ENCODE measurements at places on chromosomes 16 and 17.

DNA sequence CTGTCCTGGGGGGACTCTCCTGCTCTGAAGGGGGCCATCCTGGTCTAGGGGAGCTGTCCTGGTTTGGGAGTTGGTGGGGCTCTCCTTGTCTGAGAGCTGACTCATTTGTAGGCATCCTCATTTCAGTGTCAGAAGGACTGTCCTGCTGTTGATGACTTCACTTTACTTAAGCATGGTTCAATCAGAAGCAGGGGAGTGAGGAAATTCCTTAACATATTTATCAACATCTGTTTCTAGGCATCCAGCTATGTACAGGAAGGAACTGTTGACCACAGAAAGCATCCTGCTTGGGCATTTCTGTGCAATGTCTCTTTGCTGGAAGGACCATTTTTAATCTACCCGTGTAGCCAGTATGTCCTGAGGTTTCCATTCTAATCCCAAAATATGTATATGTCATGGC, 502.7 kb upstream of the HSBP1 start:
- DNase-seq, result no peak

DNA sequence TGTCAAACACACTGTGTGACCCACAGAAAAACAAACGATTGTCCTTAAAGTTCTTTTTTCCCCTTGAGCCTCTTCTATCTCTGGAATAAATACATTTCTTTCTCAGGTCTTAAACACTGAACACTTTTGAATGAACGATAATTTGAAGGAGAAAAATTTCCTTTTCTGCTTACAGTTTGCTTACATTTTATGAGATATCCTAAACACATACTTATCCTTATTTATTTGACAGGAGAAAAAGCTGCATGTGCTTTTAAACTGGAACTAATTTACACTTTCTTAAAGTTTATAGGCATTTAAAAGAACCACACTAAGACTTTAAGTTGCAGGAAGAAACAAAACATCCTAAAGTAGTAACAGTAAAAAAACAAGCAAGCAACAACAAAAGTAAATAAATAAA, 4.7 kb upstream of the IGF2BP1 start:
- DNase-seq, result no peak

- no peak for DNase-seq
Observed at GRCh38 chr17:79410681-79411080, 200.2 kb downstream of the RBFOX3 start.

DNA sequence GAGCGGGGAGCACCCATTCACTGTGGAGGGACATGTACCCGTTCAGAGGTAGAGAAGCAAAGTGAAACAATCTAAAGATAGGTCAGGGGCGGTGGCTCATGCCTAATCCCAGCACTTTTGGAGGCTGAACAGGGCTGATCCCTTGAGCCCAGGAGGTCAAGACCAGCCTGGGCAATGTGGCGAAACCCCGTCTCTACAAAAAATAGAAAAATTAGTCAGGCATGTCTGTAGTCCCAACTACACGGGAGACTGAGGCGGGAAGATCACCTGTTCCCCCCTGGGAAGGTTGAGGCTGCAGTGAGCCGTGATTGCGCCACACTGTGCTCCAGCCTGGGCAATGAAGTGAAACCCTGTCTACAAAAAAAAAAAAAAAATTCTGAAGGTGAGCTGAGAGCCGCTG, 21.7 kb downstream of the MYL4 start:
- no peak for DNase-seq

DNA sequence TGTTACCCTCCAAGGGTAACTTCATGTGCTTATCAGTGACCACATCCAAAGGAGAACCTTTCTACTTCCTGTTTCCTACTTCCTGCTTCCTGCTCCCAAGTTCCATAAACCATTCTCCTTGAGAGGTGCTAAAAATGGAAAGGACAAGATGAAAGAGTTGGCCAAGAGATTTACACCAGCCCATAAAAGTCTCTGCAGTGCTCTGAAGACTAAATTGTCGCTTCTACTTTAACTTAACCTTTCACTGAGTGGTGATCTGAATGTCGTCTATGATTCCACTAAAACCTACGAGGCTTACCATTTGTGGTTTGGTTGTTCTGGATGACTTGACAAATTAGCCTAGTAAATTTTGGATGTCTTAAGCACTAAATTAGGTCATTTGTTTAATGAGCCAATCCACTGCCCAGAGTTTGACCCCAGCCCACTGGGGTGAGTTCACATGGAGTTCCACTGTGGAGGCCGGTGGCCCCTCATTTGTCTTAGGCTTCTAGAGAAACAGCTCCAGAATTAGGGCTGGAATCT, 333.1 kb downstream of the FOXL1 start:
- no peak for DNase-seq

- no peak for DNase-seq
Observed at GRCh38 chr16:80175011-80175410, 365.8 kb upstream of the DYNLRB2 start.

- no peak for DNase-seq
Observed at GRCh38 chr16:57828272-57829161, 26.2 kb upstream of the KIFC3 start.

GRCh38 chr17:6546069-6546718, 10.2 kb downstream of the PITPNM3 start:
- DNase-seq, result no peak

GRCh38 chr17:79210638-79211037, 136.0 kb downstream of the ENGASE start:
- no peak for DNase-seq

DNA sequence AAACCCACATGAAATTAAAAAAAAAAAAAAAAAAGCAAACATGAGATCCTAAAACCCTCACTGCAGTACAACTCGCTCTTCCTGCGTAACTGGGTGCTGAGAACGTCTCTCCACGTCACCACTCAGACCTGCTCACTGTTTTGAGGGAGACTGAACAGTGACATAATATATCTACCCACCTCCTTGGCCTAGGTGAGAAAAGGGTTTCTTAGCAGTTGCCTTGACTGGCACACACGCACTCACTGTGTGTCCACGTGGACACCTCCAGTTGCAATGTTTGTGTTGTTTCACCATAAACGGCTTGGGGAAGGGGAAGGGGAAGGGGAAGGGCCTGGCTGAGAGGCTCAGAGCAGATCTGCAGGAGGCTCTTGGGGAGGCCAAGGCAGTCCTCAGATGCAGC, 32.0 kb downstream of the FANCA start:
- no peak for DNase-seq

DNA sequence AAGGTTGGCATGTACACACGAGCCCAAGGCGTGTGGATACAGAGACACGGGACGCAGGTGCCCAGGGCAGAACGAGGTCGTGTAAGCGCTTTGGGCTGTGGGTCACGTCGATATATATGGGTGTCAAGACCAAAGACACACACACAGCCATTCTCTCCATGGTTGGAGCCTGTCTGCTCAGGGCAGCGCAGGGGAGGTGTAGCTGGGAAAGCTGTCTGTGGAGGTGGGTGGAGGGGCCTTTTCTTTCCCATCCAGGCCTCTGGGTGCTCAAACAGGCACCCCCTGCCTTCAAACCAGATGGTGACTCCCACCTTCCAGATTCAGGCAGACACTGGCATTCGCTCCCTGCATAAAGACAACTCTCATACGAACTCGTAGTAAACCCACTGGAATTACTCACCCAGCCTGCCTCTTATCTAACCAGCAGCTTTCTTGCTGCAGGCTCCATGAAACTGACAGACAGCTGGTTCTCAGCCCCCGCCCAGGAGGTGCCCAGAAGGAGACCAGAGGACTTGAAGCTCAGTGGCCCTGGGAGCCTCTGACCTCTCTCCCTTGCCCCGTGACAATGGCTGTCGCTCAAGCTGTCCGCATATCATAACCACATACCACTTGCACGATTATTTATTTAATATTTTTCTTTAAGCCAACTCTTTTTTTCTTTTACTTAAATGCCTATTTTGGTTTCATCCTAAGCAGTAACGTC, 237.1 kb downstream of the KATNIP start:
- DNase-seq, result no peak

- peak; percentile 91 for DNase-seq
Observed at GRCh38 chr16:2205104-2205966, at the start of gene MLST8. MLST8 (plus strand) TSS chr16:2205454; CDS start chr16:2206086, 632 bp downstream.

DNA sequence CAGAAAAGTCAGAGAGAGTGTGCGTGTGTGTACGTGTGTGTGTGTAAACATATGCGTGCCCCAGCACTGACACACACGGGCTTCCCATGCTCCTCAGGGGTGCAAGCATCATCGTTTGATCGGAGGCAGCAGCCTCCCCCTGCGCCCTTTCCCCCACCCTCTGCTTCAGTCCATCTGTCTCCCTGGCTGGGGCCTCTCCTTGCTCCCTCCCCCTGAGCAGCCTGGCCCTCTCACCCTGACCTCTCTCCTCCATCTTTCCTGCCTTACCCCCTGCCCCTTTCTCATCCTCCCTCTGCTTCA, 4.4 kb downstream of the STX1B start:
- DNase-seq, result no peak

GRCh38 chr17:41082626-41083025, 1.3 kb upstream of the KRTAP4-7 start:
- no peak for DNase-seq

- no peak for DNase-seq
Observed at GRCh38 chr17:63775420-63775819, 1.4 kb downstream of the DDX42 start.

- DNase-seq, result no peak
Observed at GRCh38 chr17:5745111-5745813, 161.0 kb upstream of the NLRP1 start.

- peak; percentile 81 for DNase-seq
Observed at GRCh38 chr17:81119223-81120148, 45.8 kb upstream of the PVALEF start.

- DNase-seq, result no peak
Observed at GRCh38 chr17:2093349-2093748, 38.4 kb downstream of the HIC1 start.

GRCh38 chr17:58032691-58033415, 25.8 kb upstream of the SRSF1 start:
- DNase-seq, result no peak

DNA sequence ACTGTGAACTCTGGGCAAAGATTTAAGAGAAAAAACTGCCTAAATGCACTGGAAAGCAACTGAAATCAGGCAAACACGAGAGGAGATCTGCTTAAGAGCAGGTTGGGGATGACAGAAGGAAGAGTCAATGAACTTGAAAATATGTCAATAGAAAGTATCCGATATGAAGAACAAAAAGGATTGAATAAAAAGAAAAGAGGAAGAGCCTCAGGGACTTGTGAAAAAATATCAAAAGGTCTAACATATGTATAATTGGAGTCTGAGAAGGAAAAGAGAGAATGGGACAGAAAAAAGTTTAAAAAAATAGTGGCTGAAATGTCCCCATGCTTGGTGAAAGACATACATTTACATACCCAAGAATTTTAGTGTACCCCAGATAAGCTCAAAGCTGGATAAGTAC, 195.5 kb downstream of the COPRS start:
- no peak for DNase-seq

GRCh38 chr17:71921796-71922195, 199.0 kb upstream of the SOX9 start:
- DNase-seq, result no peak

- DNase-seq, result no peak
Observed at GRCh38 chr17:44444735-44445105, 55.3 kb upstream of the ITGA2B start.
